Lung (tissue), 17 donors: ENCODE measurements at places on chromosomes 16 and 17. TPM values are rescaled to one million over a fixed set of nuclear protein-coding genes. Genes with fewer than 3 reads are reported as not detected.

HOXB5 gene
- total RNA-seq, result 2.9 TPM

KCNH6 gene
- 1.6 TPM for total RNA-seq

MPP3 gene
- 38.7 TPM for total RNA-seq

GAS2L2 gene
- total RNA-seq, result 4.6 TPM

RNF166 gene
- total RNA-seq, result 45.9 TPM

COG8 gene
- total RNA-seq, result 36.3 TPM

OR3A2 gene
- total RNA-seq, result not detected

CPHXL2 gene
- not detected for total RNA-seq

SOST gene
- total RNA-seq, result not detected

PYDC1 gene
- not detected for total RNA-seq

IST1 gene
- 236 TPM for total RNA-seq

CAMKK1 gene
- total RNA-seq, result 14.9 TPM

EPOP gene
- total RNA-seq, result 0.40 TPM

ATP2A1 gene
- total RNA-seq, result 0.92 TPM

CENPX gene
- 21.5 TPM for total RNA-seq

CAVIN1 gene
- 185 TPM for total RNA-seq

UBTF gene
- 70.7 TPM for total RNA-seq

CES1 gene
- total RNA-seq, result 77.7 TPM

DBNDD1 gene
- 2.5 TPM for total RNA-seq
